A549 (cell line): ENCODE measurements at places on chromosomes 4 and X.

DNA sequence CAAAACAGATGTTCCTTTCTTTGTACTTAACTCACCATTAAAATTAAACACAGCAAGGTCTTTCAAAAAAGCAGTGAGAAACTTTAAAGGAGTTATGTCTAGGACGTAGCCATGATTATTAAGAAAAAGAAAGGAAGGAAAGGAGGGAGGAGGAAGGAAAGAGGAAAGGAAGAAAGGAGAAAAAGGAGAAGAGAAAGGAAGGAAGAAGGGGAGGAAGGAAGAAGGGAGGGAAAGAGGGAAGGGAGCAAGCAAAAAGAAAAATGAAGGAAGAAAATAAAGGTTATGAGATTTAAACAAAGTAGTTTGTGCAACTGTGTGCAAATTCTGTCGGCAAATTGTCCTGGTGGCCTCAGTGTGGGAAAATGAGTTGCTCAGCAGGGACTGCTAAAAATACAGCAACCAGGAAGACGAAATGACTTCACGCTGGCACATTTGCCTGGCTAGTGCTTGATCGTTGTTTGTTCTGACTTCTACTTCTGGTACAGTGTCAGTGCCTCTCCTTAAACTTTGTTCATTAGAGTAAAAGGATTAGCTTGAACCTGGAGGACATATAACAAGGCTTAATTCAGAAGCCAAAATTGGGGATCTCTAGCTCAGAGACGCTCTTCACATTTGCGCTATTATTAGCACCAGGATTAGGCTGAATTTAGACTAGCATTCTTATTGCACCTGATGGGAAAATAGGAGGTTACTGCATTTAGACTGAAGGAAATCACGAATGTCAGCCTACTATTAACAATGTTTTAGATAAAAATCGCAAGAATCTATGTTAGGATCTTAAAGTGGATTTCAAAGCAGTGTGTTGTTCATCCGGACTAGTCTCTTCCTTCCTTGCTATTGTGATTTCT, 81.2 kb downstream of the DCK start:
- no peak for DNase-seq

- DNase-seq, result no peak
Observed at GRCh38 chr4:16993956-16994840, 95.8 kb upstream of the LDB2 start.

GRCh38 chr4:3239303-3239702, 9.7 kb upstream of the MSANTD1 start:
- DNase-seq, result no peak

DNA sequence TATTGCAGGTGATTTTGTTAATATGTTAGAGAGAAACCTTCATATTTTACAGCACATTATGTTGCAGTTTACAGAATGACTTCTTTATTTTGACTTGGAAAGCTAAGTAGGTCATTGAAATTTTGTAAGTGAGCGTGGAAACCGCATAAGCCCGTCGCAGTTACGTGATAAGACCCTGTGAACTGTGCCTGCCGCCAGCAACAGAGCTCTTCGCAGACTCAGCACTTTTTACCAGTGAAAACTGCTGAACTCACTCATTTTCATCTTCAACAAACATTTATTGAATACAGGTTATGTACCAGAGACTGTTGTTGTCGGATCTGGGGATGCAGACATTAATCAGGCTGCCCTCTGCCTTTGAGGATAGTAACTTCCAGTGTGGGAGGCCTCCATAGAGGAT, 355.7 kb downstream of the HS3ST1 start:
- no peak for DNase-seq
